ENCODE measurements at places on chromosomes 4 and X. TPM values are rescaled to one million over a fixed set of nuclear protein-coding genes. Genes with fewer than 3 reads are reported as not detected.

The TMLHE gene
- total RNA-seq, result 15.0 TPM

The PQBP1 gene
- 45.4 TPM for total RNA-seq

The ARAP2 gene
- total RNA-seq, result not detected

The SSX2 gene
- total RNA-seq, result not detected

The TEX13A gene
- total RNA-seq, result not detected

The CCKAR gene
- not detected for total RNA-seq

The ADD1 gene
- total RNA-seq, result 216 TPM

The VCX3B gene
- total RNA-seq, result not detected

The CDKL2 gene
- 0.29 TPM for total RNA-seq

The SLC10A7 gene
- total RNA-seq, result 11.1 TPM

The MAGIX gene
- 0.65 TPM for total RNA-seq

The ARR3 gene
- not detected for total RNA-seq
